ENCODE measurements at places on chromosomes 1 and 21.

GRCh38 chr1:96641282-96641681 is 80.3 kb upstream of the PTBP2 start:
- DNase-seq = no peak

GRCh38 chr1:171381866-171382210 is 67.9 kb downstream of the FMO4 start:
- DNase-seq = no peak

DNA sequence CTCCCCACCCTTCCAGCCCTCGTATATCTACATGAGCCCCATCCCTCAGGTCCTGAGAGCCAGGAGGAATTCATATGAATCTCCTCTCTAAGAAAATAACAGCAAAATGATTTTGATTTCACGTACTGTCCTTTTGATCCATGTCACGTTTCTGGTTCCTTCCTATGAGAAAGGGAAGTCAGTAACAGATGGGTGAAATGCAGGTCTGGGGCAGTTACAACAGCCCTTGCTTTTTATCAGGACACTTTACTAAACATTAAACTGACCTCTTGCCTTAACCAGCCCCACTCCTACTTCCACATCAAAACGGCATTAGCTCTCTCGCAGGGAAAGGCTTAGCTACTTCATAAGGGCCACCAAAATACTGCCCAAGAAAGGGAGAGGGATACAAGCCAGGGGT is 59.0 kb downstream of the SPATA46 start:
- DNase-seq = no peak

- DNase-seq = no peak
Measured at GRCh38 chr1:221856228-221857093, 114.6 kb upstream of the DUSP10 start.

GRCh38 chr1:31476891-31477846 is 64.2 kb downstream of the SERINC2 start:
- DNase-seq = peak; percentile 98

- DNase-seq = no peak
Measured at GRCh38 chr1:160949881-160950280, 4.7 kb downstream of the ITLN2 start.

DNA sequence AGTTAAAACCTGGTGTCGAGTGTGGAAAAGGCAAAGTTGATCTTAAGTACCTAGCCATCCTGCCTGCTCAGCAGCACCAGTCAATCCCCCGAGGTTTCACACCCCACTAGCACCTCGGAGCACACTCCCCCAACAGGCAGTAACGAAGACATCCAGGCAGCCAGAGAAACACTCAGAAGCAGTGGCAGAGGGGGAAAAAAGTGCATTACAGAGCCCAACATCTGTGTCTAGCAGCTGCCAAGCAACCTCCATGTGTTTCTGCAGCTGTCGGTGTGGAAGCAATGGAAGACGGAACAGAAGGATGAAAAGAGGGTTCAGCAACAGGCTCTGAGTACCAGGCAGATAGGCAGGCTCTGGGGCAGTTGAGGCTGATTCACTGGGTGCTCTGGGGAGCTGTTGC is 73.4 kb upstream of the PROX1 start:
- DNase-seq = peak; percentile 75

- DNase-seq = no peak
Measured at GRCh38 chr1:66247415-66248208, 286.3 kb upstream of the SGIP1 start.

GRCh38 chr1:236685917-236686814 is at the start of gene ACTN2:
ACTN2 (plus strand) TSS chr1:236686499; CDS start chr1:236686674, 175 bp downstream.
- DNase-seq = peak; percentile 74

DNA sequence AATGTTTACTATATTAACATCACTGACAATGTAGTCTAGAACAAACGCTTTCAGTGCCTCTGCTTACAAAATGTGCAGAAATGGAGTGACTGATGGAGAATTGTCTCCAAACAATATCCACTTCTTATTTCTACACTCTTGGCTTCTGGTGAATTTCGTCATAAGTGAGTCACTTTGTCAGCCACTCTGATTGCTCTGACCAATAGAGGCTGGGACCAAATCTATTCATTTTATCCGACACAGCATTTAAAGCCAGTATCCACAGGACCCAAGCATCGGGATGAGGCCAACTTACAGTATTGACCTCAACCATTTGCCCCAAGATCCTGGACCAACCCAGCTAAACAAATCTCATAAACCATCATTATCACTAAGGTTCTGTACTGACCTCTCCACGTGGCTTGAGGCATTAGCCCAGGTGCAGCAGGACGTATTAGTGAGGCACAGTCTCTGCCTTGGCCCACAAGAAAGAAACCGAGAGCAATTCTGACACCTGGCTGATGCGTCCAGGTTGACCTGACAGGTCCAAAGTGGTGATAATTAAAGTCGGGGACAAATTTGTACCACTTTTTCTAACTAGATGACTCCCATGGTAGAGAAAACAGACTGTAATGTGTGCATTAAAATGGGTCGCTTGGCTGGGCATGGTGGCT is 53.3 kb upstream of the ERO1B start:
- no peak for DNase-seq

DNA sequence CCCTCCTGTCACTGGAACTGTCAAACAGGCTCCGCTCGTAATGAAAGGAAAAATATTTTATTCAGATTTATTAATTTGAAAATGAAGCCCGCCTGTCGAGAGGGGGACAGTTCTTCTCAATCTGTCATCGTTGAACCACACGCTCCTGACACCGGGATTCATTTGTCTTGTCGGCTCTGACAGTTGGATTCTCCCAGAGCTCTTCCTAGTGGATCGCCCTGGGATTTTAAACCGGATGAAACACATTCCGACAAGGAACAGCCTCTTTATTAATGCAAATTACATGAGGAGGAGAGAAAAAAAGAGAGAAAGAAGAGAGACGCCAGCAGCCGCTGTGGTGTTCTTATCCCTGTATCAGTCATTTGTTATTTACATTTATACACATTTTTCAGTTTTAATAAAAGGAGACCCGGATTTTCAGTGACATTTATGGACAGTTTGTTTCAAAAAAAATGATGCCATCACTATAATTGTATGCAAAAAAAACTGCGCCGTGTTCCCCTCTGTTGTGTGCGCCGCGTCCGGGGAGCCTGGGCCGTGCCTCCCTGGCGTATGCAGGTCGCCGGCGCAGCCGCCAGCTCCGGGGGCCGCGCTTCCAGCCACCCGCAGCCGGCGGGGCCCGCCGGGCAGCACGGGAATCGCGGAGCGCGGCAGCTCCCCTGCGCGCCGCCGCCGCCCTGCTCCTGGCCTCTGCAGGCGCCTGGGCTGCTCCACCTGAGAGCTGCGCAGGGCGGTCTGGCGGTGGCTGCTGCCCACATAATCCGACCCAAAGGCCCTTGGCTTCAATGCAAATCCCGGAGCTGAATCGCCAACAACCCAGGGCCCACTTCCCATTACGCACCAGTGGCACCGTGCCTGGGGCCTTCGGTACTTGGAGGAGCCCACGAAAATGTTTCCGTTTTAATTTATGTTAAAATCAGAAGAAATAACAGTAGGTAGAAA is 237.9 kb upstream of the PBX1 start:
- no peak for DNase-seq

DNA sequence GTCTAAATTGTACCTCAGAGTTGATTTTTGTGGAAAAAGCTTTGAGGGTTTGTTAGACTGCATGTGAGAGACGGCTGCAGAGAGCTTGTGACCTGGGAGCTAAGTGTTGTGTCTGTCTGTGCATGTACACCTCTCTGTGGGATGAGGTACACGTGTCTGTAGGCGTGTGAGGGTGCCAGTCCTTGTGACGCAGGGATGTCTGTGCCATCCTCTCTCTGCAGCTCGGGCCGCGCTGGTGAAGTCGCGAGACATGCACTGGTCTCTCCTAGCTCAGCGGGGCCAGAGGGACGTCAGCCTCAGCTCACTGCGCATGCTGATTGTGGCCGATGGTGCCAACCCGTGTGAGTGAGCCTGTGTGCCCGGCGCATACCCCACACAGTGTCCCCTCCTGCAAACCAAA is 66.6 kb downstream of the S100B start:
- DNase-seq = no peak

DNA sequence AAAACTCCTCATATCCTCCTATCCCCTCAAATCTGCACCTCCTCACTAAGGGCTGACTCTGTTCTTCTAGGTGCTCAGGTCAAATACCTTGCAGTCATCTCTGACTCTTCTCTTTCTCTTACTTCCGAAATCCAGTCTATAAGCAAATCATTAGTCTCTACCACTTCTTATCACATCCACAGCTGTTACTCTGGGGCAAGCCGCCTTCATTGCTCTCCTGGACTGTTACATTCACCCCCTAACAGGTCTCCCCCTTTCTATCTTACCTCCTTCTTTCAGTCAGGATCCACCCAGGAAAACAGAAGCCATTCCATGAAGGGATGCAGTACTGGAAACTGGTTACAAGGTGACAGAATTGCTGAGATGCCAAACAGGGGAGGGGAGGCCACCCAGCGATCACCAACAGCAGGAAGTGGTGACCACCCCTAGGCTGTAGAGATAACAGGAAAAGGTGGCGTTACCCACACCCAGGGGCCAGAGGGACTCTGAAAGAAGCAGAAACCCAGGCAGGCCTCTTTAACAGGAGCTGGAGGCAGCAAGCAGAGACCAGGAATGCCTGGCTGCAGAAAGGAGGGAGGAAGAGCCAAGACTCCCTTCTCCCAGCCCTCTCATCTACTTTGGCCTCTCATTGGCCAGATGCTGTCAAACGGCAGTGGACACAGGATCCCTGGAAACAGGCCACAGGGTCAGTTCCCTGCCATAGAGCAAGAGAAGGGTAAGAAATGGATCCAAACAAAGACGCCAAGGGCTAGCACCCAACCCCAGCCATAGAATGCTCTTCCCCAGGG is 55.5 kb upstream of the FOXO6 start:
- no peak for DNase-seq

- DNase-seq = peak; percentile 51
Measured at GRCh38 chr1:39842836-39843235, 40.5 kb downstream of the TRIT1 start.

GRCh38 chr1:224065455-224065854 is 48.5 kb upstream of the FBXO28 start:
- DNase-seq = peak; percentile 23

DNA sequence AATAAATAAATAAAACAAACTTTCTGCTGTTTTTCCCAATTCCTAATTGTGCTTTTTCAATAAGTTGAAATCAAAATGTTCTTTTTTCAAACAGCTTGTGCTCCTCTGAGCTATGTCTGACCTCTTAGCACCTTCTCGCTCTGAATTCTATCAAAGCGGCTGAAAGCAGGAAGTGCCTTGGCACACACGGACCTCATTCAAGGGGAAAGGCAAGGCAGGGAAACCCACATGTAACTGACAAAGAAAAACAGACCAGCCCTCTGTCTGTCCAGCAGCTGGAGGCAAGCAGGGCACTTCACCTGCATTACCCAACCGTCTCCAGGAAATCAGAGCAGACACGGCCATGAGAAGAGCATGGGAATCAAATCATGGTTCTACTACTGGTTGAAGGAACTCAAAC is 56.7 kb downstream of the PLPP3 start:
- DNase-seq = no peak

DNA sequence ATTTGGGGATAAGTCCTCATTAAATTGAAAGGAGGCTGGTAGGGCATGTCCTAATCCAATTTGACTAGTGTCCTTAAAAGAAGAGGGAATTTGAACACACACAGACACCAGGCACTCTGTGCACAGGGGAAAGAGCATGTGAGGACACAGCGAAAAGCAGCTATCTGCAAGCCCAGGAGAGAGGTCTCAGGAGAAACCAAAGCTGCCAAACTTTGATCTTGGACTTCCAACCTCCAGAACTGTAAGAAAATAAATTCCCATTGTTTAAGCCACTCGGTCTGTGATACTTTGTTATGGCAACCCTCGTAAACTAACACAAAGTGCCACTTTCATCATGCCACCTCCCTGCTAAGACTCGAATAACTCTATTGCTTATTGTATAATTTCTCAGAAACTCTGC is 13.8 kb downstream of the PLA2G4A start:
- DNase-seq = no peak

DNA sequence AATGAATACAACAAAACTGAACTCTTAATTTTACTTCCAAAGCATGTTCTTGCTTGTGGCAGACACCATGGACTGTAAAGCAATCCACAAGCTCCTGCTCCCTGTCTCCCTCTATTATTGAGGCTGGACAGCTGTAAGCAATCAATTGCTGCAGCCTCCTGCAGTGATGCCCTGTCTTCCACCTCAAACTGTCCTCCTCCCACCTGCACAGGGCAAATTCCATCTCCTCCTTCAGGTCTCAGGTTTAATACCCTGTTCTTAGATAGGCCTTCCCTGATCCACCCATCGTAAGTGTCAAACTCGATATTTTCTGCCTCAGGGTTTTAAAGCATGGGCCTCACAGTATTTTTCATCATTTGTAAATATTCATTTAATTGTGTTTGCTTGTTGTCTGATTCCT is 81.8 kb downstream of the LYST start:
- DNase-seq = no peak

DNA sequence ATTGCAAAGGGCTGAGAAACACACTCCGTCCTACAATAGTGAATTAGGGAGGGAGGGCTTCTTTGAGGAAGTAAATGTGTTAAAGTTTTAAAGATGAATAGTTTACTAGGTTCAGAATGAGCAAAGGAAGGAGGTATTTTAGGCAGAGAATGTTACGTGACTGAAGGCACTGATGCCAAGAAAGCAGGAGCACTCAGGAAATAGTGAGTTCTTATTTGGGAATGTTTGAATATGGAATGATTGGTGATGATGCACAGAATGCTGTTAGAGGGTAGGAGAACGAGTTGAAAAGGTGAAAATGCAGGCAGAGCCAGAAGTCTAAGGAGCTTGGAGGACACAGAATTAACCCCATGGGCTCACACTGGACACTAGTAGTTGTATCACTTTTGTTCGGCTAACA is 108.0 kb downstream of the NRIP1 start:
- DNase-seq = no peak

- DNase-seq = no peak
Measured at GRCh38 chr1:243322326-243322725, 66.5 kb downstream of the SDCCAG8 start.

DNA sequence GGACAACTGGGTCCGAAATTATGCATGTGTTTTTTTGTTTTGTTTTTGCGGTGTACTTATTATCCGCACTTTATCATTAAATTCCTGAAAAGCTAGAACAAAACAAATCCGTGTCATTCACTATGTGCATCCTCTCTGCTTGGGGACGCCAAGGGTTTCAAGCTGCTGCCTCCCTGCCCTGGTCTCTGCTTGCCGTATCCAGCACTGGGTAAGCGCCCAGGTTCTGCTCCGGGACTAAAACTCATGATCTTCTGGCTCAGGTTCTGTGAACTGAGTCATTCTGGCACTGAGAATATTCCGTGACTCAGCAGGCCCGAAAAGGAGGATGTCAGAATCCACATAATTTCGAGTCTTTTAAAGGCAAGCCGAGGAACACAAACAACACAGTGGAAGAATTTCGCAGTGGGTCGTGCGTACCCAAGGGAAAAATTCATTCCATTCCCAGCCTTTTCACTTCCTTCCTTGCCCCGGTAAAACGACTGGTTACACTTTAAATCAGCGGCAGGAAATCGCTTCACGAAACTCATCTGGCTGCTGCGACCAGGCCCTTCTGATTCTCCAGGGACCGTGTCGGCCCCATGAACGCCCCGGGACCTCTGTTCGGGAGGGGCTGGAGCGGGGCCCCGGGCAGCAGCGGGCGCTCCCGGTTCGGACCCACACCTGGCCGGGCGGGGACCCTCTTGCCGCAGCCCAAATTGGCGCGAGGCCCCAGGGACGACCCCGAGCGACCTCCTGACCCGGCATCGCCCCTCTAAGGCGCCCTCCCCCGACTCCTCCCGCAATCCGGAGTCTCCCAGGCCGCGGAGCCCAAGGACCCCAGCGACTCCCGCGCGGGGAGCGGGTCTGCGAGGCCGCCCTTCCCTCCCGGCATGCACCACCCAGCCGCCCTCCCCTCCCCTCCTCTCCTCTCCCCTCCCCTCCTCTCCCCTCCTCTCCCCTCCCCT is 746 bp upstream of the LAMC1 start:
- peak; percentile 37 for DNase-seq

- no peak for DNase-seq
Measured at GRCh38 chr1:203182387-203182953, 4.0 kb downstream of the CHI3L1 start.

Measured in NCI-H2171 (cell line).